HL-60 (cell line): ENCODE measurements at places on chromosomes 6 and 20.

DNA sequence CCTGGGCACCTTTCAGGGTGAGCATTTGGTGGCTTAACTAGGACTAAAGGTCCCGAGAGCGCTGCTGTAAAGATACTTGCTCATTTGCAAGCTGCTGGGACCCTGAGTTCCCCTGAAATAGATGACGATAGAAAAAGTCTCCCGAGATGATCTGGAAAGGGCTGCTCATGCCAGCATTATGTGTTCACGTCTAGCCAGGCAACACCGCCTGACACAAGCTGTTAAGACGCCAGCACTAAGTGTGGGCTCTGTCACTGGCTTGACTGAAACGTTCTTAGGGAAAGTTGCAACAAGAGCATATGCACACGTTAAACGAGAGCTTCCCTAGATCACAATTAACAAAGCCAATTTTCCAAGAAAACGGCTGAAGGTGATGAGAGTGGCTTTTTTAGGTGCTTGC, 113.7 kb downstream of the SLC23A2 start:
- no peak for DNase-seq

DNA sequence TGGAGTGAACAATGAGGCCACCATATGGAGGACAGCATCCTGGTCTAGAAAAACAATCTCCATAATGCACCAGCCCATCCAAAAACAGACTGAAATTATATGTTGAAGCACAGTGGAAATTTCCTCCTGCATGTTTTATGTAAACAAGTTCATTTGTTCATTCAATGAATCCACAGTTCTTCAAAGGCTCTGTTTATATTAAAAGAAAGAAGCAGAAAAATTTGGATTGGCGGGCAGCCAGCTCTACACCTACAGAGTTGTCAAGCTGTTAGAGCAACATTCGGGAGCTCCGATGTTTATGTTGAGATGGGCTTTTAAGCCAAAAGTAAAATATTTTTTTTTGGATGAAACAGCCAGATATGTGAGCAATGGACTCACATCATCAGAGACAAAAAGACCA, 395.3 kb upstream of the SULF2 start:
- no peak for DNase-seq

DNA sequence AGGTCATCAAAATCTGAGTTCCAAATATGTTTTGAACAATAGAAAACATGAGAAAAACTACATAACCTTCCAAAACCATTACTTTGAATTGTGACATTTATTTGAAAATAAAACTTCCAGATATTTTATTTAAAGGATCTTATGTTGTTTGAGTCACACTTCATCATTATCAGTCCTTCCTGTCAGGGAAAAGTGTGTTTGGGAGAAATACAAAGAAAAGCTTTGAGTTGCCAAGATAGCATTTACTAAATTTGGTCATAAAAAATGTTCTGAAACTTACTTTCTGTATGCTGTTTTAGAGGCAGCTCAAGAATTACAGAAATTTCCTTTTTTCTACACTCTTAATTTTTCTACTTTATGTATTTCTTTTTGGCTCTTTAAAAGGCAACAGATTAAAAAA, 208.2 kb upstream of the RIN2 start:
- DNase-seq = no peak

GRCh38 chr6:159809149-159809548, 9.1 kb downstream of the PNLDC1 start:
- no peak for DNase-seq

DNA sequence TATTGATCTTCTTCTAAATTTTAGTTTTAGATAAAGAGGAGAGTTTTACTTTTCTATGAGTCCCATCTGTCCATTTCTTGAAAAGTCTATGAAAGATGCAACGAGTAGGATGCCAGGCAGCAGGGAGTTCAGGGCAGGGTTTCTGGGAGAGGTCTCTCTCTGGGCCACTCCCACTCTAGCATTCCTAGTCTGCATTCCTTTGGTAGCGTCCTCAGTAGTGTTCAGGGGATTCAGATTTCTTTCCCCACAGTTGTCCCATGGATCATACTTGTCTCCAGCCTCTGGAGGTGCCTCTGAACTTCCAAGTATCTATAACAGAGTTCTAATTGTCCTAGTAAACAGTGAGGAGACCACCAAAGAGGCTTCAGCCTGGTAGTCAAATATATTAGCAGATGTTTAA, 225.3 kb downstream of the RIMS1 start:
- no peak for DNase-seq

GRCh38 chr20:4951299-4951698, 50.0 kb downstream of the SLC23A2 start:
- DNase-seq = no peak

- no peak for DNase-seq
These were observed 154.9 kb downstream of the FOXA2 start for GRCh38 chr20:22429175-22430153.

GRCh38 chr6:168494726-168495125, 53.7 kb downstream of the SMOC2 start:
- DNase-seq = no peak

DNA sequence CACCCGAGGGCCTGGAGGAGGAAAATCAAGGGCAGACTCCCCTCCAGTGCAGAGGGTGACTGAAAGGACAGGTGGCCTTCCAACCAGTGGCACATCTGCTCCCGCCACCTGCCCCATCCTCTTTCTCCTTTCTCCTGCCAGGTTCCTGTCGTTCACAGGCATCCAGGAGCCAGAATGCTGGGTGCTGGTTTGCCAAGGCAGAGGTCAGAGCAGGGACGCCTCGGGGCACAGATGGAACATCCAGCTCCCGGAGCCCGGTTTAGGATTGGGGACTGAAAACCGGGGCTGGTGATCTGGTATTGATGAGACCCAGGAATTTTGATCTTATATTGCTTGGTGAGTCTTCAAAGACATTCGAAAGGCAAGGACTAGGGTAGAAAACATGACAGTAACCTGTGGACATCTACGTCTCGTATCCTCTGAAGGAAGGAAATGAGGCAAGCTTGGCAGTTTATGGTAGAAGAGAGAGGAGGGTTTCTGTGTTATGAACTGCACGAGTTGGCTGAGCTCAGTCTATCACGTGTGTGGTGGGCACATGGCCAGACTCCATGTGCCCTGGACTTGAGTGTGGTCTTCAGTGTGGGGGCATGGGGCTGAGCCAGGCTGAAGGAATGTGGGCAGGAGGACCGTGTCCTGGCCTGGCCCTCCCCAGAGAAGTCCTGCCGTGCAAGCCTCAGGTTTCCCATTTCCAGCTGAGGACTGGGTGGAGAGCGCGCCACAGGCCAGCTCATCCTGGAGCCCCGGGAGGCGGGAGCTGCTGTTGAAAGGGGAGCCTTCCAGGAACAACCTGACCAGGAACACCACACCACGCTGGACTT, 74.2 kb downstream of the IRF4 start:
- no peak for DNase-seq

GRCh38 chr20:62935204-62935967, 2.6 kb upstream of the GID8 start:
- DNase-seq = no peak

DNA sequence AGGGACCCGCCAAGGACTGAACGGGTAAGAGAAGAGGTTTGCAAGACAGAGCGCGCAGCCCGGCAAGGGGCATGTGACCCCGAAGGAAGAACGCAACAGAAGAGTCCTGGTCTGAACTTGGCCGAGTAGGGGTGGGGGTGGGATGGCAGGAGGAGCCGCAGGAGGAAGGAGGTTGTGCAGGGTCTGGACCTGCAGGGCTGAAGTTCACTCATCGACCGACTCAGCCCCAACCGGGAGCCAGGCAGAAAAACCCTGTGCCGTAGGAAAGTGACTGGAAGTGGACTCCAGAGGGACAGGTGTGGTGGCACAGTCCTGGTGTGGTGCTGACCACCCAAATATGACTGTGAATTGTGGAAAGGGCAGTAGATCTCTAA, 15.2 kb downstream of the ADISSP start:
- DNase-seq = no peak
